ENCODE measurements at places on chromosomes 13 and 19.
A peak's percentile ranks its signal among the peaks of the same experiment; 100 is the strongest.

DNA sequence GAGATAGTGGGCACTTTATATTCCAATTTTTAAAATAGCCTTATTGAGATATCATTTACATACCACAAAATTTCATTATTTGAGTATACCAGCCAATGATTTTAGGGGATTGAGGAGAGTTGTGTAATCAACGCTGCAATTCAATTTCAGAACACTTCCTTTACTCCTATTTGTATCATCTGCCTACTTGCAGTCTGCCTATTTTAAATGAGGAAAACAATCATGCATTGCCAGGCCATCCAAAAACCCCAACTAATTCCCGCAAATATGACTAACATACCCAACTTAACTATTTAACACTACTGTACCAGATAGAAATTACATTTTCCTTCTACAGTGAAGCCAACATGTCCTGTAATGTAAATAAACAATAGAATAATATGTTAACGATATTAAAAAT, 26.7 kb downstream of the CAB39L start:
- no peak for DNase-seq

DNA sequence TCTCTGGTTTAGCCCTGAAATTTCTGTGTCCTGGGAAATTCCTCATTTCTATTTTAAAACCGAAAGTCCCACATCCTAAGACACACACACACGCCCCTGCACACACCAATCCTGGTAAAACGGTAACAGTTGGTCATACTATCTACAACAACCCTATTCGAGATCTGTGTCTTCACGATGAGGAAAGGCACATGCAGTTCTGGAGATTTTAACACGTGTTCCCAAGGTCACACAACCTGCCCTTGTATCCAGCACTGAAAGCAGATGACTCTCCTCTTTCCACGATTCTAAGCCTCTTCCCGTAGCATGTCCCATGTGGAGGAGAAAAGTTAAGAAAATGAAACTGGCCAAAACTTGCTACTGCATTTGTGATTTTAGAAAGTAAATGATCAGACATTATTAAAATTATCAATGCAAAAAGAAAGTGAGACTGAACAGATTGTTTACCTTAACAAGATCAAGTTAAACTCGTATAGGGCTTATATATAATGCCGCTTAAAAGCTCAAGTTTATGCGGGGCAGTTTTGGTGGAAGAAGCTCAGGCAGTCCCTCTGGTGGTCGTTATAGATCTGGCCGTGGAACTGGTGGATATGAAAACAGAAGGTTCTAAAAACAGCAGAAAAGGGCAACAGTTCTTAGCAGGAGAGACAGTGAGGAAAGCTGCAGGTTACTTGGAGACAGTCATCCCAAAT, 32.7 kb downstream of the VSTM1 start:
- no peak for DNase-seq

- DNase-seq, result no peak
Measured at GRCh38 chr19:10361569-10362011, 18.8 kb downstream of the TYK2 start.

GRCh38 chr19:44951179-44952159, 3.7 kb upstream of the CLPTM1 start:
- peak; percentile 50 for DNase-seq

GRCh38 chr19:45769821-45770191, 754 bp upstream of the SIX5 start:
- DNase-seq, result peak; percentile 79

- DNase-seq, result no peak
Measured at GRCh38 chr19:38951187-38951586, 20.4 kb downstream of the MRPS12 start.

GRCh38 chr19:38142176-38143035, 81.6 kb downstream of the DPF1 start:
- DNase-seq, result peak; percentile 64

DNA sequence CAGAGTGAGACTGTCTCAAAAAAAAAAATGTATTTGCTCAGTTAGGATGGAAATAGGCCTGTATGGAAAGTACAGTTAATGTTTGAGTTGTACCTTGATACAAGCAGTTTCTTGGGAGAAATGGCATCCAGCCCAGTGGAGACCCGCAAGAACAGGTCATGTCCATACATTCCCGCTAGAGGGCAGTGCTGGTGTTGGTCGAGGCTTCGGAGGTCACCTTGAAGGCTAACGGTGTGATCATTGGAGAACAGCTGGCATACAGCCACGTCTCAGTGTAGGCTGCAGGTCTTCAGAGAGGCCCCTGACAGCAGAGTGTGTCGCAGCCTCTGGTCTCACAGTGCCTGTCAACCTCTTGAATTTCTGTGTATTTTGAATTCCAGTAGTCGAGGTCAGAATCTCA, 7.5 kb downstream of the ZNF610 start:
- DNase-seq, result peak; percentile 90

DNA sequence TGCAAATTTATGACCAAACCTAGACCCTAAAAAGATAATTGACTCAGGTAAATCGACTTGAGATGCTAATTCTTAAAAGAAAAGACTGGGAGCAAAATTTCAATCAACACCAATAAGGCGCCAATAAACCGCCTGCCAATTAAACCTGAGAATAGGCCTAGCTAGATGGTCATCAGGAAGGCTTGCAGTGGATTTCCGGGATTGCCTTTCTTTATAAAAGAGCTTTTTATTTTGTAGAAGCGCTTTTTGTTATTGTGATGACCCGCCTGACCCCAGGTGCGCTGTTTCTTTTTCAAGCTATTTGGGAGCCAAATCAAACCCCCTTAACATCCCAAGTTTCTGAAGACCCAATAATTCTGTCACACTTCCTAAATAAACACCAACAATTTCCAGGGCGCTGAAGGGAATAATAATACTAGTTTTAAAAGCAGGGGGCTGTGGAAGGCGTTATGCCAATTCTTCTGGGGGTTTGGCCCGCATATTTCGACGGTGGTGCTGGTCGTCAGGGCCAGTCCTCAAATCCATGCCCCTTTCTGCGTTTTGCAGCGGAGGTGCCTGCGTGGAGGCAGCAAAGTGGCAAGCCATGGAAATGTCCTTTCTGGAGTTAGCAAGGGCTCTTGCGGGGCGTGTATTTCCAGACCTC, 2.9 kb upstream of the ZIC5 start:
- no peak for DNase-seq

DNA sequence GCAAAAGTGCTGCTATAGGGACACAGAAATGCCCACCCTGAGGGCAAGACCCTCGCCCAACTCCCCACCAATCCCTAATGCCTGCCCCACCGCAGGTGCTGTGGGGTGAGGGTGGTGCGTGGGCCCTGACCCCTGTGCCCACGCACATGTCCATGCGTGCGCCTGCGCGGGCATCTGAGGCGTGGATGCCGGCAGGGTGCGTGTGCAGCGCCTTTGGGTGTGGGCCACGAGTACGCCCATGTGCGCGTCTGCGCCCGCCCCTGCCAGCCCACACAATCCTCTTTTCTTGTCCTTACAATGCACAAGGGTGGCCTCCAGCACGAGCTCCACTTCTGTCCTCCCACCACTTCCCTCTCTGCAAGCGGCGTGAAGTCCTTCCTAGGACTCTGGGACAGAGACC, 14.3 kb downstream of the FUT6 start:
- DNase-seq, result no peak

DNA sequence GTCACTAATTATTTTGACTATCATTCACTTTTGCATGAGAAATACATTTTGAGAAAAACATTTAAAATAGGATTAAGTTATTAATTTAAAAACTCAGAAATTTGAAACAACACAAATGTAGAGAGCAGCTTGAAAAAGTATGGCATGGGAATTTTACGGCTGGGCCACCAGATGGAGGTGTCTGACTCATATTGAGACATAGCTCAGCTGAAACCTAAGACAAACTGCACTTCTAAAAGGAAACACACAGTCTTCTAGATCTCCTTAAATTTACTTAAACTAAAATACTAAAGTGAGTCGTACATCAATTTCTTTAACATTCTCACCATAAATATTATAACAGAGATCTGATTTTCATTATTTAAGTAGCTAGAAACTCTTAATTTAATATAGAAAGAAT, 41.9 kb upstream of the POSTN start:
- peak; percentile 53 for DNase-seq

DNA sequence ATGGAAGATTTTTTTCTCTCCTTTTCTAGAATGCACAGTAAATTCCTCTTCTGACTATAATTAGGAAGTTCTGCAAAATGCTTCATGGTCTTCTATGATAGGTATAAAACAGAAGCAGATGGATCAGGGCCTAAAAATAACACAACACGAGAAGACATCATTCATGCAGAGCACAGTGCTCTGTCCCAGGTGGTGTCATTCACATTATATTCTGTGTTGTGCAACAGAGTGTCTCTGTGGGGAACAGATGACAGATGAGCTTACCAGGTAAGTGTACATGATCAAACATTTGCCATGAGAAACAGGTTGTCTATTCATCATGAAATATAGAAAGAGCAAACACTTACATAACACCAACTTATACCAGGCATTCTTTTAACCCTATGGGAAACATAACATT, 288.3 kb downstream of the KCTD12 start:
- peak; percentile 27 for DNase-seq

DNA sequence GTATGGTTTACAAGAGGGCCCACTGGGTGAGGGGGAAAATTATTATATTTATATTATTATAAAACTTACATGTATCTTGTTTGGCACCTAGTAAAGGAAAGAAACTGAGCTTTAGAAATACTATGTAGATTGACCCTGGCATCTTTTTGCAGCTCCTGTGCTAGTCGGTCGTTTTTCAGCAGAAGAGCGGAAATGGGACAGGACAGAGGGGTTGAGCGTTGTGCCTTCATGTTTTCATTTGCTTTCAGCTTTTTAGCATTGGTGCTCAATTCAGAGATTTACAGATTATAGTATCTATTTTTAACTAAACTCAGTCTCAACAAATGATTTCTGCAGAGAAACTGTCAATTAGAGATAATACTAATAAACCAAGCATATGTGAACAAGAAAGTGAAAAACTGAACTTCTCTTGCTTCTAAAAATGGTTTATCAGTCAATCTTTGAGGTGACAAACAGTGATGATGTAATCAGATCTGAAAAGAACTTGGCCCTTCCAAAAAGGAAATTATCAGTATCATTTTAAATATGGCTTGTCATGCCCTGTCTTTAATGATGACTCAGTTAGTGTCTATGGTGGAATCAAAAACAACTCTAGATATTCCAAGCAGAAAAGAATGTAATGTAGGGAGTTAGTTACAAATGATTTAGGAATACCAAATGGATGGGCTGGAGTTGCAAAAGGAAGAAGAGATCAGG, 56.9 kb upstream of the KCTD4 start:
- no peak for DNase-seq

DNA sequence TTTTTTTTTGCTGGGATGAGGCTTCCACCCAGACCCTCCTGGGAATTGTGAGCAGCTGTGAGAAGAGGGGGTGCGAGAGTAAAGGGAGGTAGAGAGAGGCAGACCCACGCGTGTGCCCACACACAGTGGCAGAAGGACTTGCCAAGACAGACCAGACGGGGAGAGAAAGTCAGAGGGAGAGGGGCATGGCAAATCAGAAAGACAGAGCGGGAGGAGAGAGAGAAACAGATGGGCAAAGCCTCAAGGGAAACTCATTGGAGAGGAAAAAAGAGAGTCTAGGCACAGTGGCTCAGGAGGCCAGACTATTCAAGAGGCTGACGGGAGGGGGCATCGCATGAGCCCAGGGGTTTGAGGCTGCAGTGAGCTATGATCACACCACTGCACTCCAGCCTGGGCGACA, 17.0 kb downstream of the CATSPERG start:
- no peak for DNase-seq

DNA sequence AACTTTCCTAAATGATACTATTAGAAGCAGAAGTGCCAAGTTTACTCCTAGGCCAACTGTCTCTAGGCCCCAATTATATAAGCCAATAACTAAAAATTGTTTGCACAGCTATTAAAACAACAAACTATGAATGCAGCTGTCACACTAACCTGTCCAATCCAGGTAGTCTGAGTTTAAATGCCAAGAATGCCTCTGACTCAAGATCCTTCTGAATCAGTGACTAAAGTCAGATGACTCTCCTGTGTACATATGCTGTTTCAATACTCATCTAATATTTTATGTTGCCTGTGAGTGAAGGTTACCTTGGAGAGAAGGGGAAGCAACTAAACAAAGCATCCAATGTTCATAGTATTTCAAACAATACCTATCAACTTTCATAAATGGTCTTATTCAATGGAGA, 257.0 kb downstream of the ENOX1 start:
- no peak for DNase-seq

- DNase-seq, result peak; percentile 97
Measured at GRCh38 chr19:6087074-6087571, 23.2 kb downstream of the RFX2 start.

- DNase-seq, result no peak
Measured at GRCh38 chr13:48843630-48844380, 131.9 kb upstream of the FNDC3A start.

DNA sequence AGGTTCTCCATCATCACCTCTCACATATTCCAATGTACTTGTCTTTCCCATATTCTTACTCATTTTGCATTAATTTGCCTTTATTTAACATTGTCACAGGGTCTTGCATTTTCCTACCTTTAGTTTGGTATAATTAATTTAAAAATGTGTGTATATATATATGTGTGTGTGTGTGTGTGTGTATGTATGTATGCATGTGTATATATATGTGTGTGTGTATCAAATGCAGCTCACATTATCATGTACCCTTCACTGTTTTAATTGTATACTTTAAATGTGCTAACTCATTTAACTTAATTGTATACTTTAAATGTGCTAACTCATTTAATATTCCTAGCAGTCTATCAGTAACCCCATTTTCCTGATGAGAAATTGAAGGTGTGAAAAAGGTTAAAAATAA, 104.5 kb downstream of the PCDH9 start:
- DNase-seq, result no peak

GRCh38 chr13:89857502-89857901, 1490.0 kb upstream of the MIR17HG start:
- DNase-seq, result no peak

GRCh38 chr13:33945477-33945876, 127.5 kb downstream of the RFC3 start:
- DNase-seq, result no peak

- DNase-seq, result no peak
Measured at GRCh38 chr19:49468199-49468598, 5.8 kb upstream of the FLT3LG start.

GRCh38 chr13:40758811-40759210, 12.2 kb downstream of the MRPS31 start:
- no peak for DNase-seq

All from NCI-H1417 (cell line).